ENCODE measurements at places on chromosomes 12 and 14.

- peak; percentile 82 for DNase-seq
Measured at GRCh38 chr12:53746592-53747092, 5.1 kb downstream of the CISTR start.

GRCh38 chr14:75373616-75374015 is 54.2 kb upstream of the JDP2 start:
- DNase-seq, result no peak

DNA sequence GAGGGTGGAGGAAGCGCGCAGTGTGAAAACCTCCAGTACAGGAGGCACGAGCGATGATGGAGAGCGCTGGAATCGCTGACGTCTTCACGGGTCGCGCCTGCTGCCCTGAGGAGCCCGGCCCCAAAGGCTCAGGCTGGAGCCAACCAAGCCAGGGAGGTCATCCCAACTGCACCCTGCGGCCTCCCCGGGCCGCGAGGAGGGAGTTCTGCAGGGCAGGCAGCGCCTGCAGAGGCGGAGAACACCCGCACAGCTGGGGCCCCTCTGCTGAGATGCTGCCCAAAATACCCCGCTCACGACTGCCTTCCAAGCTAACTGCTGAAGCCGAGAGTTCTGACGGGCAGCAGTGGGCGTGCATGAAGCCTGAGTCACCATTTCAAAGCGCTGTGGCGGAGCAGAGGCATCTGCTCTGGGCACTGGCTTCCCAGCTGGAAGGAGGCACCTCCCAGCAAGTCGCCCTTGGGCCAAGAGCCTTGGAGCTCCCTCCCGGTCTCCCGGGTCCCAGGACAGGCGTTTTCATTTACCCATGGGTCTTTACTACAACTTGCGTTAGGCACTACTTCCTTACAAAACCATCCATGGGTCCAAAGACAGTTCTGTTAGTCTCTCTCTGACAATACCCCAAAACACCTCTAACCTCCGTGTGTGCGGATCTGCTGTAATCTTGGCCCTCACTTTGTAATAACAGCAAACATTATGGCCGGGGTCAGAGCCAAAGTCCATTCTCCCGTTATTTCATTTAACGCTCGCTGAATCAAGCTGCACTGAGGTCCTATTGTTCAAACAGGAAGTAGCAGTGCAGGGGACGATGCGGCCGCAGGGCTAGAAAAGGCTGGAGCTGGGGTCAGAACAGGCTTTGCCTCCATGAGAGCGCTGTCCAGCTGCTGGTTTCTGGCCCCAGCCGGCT is 60.1 kb upstream of the RIMBP2 start:
- no peak for DNase-seq

DNA sequence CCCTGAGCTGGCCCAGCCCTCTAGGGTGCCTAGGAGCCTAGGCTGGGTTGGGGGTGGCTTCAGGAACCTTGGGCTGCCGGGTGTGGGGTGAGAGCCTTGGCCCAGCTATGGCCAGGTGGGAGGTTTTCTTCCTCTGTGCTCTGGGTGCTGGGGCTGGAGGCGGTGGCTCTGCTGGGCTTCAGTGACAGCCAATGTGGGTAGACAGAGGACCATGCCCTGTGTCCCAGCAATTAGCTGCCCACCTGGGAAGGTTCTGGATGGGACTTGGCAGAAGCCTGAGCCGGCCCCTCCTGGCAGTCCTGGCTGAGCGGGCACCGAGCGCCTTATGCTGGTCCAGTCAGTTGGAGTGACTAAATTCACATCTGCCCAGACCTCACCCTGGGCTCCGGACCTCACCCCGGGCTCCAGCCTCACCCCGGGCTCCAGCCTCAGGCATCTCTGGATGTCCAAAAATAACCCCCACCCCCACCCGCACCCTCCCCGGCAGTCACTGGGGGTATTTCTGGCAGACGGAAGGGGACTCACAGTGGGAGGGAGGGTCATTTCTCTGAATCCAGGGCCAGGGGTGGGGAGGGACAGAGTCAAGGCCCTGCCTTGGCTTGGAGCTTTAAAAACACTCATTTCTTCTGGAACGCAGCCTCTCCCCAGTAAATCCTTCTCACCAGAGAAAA is 46.9 kb downstream of the CYP46A1 start:
- peak; percentile 1 for DNase-seq

GRCh38 chr12:130401703-130402102 is 64.0 kb downstream of the PIWIL1 start:
- no peak for DNase-seq

DNA sequence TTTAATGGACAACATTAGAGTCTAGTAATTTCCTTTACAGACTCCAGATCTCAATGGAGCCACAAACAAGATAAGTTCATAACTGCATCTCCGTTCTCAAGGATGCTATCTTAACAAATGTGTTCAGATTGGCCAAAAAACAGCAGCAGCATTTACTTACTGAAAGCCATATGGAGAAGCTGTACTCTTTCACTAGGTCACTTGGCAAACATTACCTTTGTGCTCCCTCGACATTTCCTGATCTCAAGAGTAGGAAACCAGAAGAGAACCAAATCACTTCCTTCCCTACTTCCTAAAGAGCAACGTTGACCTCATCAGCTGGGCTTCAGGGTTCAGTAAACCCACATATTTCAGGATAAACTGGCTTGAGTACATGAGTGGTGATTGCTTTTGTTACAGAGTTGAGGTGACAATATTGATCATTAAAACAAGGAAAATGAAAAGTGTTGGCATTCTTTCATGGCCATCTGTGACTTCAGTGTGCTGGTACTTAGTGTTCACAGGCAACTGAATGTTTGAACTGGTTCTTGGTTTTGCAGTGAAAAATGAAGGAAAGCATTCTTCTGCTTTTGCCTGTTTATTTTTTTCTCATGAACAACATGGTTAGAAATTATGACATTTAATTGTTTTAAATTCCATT is 449.6 kb downstream of the TMEM117 start:
- no peak for DNase-seq

GRCh38 chr14:75566321-75566720 is 12.1 kb upstream of the FLVCR2 start:
- no peak for DNase-seq

- no peak for DNase-seq
Measured at GRCh38 chr12:104858611-104859543, 99.2 kb downstream of the SLC41A2 start.

DNA sequence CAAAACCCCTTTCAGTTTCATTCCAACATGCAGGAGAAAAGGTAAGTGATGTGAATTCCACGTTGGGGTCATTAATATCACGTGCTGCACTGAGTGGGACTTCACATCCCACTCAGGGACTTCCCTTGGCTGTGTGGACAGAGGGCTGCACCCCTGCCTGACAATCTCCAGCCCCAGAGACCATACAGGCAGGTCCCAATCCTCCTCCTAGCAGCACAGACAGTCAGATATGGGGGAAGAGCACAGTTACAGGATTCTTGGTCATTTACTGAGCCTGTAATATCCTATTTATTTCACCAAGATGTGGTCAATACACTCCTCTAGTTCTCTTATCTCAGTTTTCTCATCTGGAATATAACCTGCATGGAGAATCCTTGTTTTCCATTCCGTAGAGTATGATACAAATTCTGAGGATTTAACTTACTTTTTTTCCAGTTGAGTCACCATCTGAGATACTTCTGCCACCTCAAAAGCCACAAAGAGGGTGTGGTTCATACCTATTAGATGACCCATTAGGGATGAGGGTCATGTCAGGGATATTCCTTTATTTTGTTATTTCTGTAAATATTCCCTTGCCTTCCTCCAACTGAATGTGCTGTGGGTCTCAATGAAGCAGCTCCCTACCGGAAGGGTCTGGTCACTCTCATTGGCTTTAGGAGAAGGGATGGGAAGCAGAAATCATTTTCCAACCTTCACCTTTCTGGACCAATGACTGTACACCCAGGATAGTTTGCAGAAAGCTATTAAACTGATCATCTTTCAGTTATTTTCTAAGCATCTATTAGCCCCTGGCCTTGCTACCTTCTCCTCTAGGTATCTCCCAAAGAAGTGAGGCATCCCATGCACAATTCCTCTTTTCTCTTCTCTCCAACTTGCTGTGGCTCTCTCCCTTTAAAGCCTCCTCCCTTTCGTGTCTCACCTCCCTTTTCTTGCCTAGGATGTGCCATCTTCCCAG is 43.0 kb upstream of the NTF3 start:
- DNase-seq, result no peak

DNA sequence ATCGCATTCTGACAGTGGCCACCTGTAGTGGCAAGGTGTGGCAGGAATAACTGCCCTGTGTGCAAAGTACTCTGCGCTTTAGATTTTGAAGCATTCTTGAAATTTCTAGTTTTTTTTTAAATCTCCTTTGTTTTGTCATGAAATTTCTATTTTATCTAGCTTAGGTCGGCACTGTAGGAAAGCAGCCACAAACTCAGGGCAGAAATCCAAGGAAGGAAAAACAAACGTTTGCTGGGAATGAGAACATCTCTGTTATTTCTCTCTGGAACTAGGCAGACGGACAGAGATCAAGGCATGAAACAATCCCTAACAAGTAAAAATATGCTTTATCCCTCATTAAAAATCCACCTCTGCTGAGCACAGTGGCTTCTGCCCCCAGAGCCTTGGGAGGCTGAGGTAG is 1.3 kb upstream of the NR2C1 start:
- no peak for DNase-seq

- no peak for DNase-seq
Measured at GRCh38 chr12:22286569-22286968, 47.9 kb downstream of the ST8SIA1 start.

DNA sequence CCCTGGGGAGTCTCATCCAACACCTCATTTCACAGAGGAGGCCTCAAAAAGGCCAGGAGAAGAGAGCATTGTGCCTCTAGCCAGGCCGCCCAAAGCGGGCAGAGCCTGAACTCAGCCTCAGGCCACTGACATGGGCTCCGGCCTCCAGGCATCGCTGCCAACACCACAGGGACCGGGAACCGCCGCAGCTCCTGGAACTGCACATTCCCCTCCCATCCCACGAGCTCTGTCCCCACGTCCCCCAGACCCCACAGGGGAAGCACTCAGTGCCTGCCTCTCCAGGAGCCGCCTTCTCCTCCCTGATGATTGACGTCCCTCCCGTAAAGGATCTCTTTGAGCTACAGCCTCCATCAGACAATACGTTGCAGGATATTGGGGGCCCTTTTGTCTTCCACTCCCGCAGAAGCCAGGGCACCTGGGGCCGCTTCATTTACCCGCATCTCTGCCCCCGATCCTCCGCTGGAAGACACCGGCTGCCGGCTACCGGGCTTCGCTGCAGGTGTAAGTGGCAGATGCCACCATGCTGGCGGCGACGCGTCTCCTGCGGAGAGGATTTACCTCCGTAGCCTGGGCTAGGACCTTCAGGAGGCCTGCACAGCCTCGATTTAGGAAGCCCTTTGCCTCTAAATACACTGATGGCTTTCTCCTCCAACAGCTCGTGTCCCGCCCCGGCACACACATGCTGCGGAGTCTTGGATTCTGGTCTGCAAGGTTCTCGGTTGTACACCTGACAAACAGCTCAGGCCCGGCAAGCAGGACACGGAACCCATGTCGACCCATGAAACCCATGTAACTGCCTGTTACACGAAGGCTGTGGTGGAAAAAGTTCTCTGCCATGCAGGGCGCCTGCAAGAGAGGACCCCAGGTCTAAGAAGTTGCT is 104.8 kb downstream of the RIMBP2 start:
- no peak for DNase-seq

- DNase-seq, result no peak
Measured at GRCh38 chr12:10952645-10953044, 13.6 kb upstream of the TAS2R14 start.

DNA sequence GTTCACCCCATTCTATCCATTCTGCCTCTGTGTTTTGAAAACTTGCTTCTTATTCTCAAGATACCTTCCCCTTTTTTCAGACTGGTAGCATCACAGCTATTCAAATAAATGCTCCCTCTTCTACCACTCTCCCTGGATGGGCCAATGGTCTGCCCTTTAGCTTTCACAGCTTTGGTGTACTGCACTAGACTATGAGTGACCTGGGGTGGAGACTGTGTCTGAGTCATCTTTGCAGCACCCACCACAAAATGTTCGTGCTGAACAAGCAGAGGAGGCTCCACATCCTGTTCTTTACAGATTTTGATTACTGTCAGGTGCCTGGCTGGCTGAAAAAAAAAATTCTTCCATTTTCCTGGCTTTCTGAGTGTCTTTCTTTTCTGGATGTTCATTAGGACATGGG is 1104.1 kb upstream of the TMEM132C start:
- no peak for DNase-seq

DNA sequence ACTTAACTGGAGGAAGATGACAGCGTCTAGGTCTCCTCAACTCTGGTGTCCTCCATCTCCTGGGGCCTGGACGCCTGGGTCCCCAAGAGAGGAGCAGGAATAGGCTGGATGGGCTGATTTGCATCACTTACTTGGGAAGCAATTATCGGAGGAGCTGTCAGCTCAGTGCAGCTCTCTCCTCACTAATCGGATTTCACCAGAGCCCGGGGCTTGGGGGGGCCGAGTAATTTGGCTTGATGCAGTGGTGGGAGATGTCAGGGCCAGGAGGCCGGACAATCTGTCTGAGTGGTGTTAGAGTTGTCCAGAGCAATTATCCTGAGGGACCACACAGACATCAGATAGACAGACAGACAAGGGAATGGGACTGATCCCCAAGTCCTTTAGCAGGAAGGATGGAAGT is 4.6 kb upstream of the SMUG1 start:
- DNase-seq, result no peak

GRCh38 chr12:70367258-70368141 is 1.4 kb downstream of the KCNMB4 start:
- no peak for DNase-seq

DNA sequence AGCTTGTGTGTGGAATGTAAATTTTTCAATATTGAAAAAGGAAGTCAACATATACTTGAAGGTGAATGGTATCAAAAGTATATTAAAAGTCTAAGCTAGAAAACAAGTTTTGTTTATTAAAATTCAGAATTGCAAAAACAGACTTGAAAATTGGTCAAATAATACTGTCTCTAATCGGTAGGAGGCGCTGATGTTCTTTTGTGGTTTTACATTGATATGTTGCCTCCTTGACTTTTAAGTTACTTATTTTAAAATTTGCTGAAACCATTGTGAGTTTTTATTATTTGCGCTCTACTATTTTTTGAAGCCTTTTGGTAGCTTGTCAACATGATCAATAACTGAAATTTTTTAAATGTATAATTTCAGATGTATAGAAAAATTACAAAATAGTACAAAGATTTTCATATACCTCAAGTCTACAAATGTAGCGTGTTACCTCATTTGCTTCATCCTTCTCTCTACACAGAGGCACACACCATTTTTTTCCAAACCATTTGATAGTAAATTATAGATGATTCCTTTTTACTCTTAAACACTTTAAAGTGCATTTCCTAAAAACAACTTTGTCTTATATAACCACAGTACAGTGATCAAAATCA is 6.9 kb downstream of the RTRAF start:
- DNase-seq, result no peak

DNA sequence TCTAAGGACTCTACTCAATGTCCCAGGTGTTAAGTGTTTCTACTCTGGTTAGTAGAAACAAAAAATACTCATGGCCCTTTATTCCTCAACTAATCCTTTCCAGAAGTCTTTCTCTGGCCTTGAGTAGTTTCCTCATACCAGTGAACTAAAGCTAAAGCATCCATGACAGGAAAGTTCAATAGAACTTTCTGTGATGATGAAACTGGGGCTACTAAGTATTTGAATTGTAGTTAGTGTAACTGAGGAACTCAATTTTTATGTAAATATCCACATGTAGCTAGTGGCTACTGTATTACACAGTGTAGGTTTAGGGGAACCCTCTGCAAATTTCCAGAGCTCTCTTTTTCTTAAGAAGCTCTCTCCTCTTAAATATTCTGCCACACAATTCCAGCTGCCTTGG is 63.7 kb downstream of the R3HDM2 start:
- no peak for DNase-seq

GRCh38 chr14:55306938-55307589 is 35.8 kb downstream of the FBXO34 start:
- no peak for DNase-seq

GRCh38 chr12:123107926-123108681 is 42.8 kb downstream of the PITPNM2 start:
- DNase-seq, result no peak

- no peak for DNase-seq
Measured at GRCh38 chr14:61153914-61154545, 127.1 kb downstream of the TMEM30B start.
